ENCODE measurements at places on chromosomes 1 and 21.

- H3K27ac ChIP-seq: no peak overlapping the region
- no peaks in the 10 kb centered on the region for H3K4me1 ChIP-seq
- no peaks in the 10 kb centered on the region for H3K36me3 ChIP-seq
- no peak overlapping the region for H3K4me3 ChIP-seq
Measured at GRCh38 chr1:225748529-225748928, 29.1 kb upstream of the SRP9 start.

DNA sequence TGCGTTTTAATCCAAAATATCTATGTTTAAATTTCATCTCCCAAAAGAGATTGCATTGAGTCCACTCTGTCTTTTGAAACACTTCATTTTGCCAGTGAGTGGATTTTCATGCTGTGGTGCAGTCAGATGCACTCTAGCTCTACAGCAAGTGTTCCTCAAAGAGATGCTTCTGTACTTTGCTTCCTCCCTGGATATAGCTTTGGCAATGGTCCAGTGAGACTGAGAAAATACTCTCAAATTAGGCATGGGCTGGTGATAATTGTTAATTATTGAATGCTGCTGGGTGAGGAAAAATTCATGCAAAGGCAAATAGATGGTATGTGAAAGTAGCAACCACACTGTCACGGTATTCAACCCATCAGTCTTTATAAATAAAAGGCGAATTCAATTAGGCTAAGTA is 396.9 kb downstream of the ADGRL2 start:
- no peak overlapping the region for H3K27ac ChIP-seq
- H3K36me3 ChIP-seq: no peaks in the 10 kb centered on the region
- H3K4me1 ChIP-seq: no peaks in the 10 kb centered on the region
- no peak for DNase-seq

- H3K4me1 ChIP-seq: no peaks in the 10 kb centered on the region
- no peak overlapping the region for H3K27ac ChIP-seq
- H3K27me3 ChIP-seq: peaks cover 17% of the 10 kb centered on the region
- H3K4me3 ChIP-seq: no peak overlapping the region
- no peaks in the 10 kb centered on the region for H3K36me3 ChIP-seq
Measured at GRCh38 chr1:17986156-17986555, 121.4 kb upstream of the IGSF21 start.

- peak overlapping the region; percentile 84 for H3K27ac ChIP-seq
- H3K4me1 ChIP-seq: peaks cover 34% of the 10 kb centered on the region
- DNase-seq: no peak
- H3K36me3 ChIP-seq: peaks cover 1% of the 10 kb centered on the region
- peak overlapping the region; percentile 89 for H3K4me3 ChIP-seq
Measured at GRCh38 chr1:1304331-1305299, 3.1 kb downstream of the ACAP3 start.

Data from stimulated activated naive B cell treated with anti-CD40 and anti-IgM and Interleukin-4, amounts not matched to agents 10 μg/mL and 1 μg/mL and 100 μg/mL, for 72 hours (primary cell).